Activated CD8-positive, alpha-beta memory T cell treated with anti-CD3 and anti-CD28 coated beads, Interleukin-2, amount 50 U/mL, for 4 hours (primary cell): ENCODE measurements at places on chromosomes 12 and 14.
A peak's percentile ranks its signal among the peaks of the same experiment; 100 is the strongest.

GRCh38 chr14:32908196-32909084 lies 30.2 kb upstream of the NPAS3 start:
- DNase-seq: no peak

DNA sequence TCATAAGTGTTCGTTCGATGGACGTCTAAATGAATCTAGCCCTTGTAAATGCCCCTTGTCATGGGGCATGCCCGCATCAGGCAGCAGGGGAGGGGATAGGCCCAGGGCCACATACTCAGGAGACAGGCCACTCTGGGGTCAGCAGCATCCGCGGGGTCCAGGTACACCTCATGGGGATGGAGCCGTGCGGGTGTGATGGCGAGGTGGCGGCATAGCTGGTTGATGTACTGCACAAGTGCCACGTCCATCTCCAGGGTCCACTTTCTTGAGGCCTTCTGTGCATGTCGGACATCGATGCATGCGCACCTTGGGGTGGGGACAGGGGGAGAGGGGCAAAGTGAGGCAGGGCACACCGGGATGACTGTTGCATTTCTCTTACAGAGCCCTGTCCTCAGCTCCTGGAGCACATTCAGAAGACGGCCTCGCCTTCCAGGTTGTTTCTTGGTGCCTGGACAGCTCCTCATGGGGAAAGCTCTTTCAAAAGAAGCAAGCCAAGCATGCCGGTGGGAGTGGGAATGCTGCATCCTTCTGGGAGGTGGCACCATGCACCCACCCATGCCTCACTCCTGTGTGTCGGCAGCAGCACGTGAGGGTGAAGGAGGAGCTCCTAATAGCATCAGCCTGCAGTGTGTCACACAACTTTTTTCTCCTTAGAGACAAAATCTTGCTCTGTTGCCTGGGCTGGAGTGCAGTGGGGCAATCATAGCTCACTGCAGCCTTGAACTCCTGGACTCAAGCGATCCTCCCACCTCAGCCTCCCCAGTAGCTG lies 47.4 kb downstream of the TRAFD1 start:
- no peak for DNase-seq

DNA sequence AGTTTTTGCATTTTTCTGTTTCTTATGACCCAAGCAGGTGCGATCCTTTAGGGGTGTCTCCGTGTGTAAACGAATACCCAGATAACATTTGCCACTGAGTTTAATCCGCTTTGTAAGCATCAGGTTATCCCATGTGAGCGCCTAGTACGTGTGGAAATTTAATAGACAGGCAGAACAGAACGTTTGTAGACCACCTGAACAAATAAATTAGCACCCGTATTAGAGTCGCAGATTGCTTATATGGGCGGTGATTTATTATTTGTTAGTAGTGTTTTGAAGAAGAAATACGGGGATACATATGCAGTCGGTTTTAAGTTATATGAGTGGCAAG lies 325 bp downstream of the C12orf60 start:
- DNase-seq: no peak

DNA sequence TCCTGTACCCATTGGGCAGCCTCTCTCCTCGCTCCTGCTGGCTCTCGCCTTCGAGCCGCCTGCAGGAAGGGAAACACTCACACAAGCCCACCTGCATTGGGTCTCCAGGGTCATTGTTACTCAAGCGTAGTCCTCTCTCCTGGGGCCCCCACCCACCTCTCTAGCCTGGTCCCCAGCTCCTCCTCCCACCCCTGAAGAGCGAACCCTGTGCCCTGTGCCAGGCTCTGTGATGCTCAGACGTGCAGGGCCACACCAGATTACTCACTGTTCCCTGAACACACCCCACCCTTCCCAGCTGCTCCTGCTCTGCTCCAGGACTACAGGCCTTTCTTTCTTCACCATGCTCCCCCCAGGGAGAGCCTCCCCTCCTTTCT lies 88.1 kb downstream of the NINJ2 start:
- DNase-seq: no peak

GRCh38 chr14:37172024-37172869 lies at the start of gene SLC25A21:
TSS of gene SLC25A21 (minus strand) at chr14:37172606.
- DNase-seq: no peak

GRCh38 chr14:55731881-55732498 lies 152.0 kb downstream of the KTN1 start:
- peak; percentile 53 for DNase-seq

DNA sequence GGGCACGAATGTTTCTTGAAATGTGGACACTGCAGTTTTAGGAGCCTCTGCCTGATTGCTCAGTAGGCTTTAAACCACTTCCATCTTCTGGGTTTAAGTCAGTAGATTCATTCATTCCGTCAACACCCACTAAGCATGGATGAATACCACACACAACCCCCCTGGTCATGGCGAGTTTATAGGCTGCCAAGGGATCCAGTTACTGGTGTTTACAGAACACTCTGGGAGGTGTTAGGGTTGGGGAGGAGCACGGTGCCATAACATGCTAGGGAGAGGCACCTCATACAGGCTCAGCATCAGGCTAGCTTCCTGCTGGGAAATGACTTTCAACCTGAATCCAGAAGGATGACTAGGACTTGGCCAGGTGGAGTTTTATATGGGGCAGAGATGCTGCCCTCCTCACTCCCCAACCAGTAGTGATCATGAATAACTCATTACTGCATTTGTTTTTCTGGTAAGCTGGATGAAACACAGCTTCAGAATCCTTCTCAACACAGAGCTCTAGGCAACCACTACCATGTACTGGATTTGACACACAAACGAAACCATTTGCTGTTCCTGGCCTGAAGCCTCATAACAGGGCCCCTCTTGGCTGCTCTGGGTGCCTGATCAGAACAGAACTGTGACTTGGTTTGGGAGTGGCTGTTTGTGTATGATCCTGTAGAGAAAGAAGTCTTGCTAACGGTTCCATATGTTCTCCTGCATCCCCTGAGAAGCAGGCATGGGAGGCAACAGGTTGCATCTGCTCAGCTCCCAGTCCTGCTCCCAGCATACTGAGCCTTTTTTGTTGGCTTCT lies 47.9 kb downstream of the FBXW8 start:
- no peak for DNase-seq

DNA sequence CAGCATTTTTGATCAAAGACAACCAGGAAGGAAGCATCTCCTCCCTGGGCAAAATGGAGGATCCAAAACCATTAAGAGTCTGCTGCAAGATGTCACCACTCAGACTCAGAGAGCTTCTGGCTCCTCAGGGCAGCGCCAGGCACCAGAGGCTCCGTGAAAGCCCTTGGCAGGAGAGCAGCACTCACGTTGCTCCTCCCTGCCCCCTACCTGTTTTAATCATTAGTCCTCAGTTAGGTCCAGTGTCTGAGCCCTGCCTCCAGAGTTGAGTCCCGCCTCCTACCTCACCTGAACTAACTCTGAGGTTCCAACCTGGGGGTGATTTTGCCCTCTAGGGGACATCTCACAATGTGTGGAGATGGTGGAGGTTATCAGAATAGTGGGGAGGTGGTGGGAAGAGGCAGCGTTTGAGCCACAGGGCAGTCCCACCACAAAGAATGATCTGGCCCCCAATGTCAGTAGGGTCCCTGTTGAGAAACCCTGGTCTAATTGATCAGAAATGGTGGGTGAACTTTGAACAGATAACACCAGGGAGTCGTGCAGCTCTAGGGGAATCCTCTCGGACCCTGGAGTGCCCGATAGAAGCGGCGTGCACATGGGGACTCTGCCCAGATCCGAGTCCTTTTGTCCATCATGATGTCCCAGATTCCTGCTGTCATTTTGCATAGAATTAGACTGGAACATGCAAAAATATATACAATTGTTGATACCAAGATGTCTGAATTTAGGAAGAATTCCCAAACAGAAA lies 156.7 kb upstream of the DIO3 start:
- no peak for DNase-seq

DNA sequence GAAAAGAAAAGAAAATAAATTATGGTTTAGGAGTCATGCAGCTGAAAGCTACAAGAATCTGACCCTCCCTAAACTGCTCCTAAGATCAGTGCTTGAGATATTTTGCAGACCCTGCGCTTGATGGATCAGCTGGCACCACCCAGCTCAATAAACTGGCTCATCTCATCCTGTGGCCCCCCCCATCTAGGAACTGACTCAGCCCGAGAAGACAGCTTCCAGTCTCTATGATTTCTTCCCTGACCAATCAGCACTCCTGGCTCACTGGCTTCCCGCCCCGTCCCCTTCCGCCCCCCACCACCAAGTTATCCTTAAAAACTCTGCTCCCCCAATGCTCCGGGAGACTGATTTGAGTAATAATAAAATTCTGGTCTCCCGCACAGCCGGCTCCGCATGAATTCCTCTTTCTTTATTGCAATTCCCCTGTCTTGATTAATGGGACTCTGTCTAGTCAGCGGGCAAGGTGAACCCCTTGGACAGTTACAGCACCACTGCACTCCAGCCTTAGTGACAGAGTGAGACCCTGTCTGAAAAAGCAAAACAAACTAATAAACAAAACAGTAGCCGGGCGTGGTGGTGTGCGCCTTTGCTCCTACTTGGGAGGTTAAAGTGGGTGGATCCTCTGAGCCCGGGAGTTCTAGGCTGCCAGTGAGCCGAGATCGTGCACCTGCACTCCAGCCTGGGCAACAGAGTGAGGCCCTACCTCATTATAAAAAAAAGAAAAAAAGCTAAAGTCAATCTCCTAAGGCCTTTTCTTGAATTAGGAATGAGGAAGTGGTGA lies 24.5 kb upstream of the SPTLC2 start:
- DNase-seq: no peak

- DNase-seq: no peak
Measured at GRCh38 chr14:101472518-101472849, 88.8 kb upstream of the DIO3 start.

GRCh38 chr14:80518173-80518572 lies 306.9 kb upstream of the DIO2 start:
- DNase-seq: no peak
